ENCODE measurements at places on chromosomes 2 and 18.

DNA sequence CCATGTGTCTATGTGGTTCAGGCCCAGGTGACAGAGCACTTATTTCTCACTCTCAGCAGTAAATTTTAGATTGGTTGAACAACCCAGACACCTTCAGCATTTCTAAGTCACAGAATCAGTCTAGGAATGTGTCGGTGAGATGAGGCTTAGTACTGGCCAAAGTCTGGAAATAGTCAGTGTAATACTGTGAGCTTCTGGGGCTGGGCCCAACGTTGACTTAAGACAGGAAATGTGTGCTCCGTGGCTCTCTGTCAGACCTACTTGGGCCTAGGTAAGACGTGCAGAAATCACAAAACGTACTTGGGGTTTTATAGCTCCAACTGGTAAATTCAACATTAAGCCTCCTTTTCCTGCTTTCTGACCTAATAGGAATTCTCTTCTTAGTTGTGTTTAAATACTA lies 160.3 kb upstream of the COL3A1 start:
- peak; percentile 55 for DNase-seq

DNA sequence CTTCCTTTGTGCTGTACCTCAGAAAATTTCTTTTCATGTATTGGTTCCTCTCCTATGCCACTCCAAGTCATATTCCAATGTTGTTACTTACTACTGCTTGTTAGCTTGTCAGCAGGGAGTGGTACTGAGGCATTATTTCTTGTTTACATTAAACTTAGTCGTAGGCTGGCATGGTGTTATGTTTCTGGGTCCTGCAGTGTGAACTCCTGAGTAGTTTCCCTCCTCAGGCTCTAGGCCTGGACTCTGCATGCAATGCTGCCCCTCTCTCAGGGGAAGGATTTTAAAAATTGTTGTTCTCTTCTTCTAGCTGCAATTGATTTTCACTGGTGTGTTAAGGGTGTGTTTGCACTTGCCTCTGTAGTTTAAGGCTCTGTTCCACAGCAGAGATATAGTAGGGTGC lies 671.6 kb downstream of the PLCL1 start:
- no peak for DNase-seq

GRCh38 chr2:42835577-42836371 lies 43.4 kb upstream of the HAAO start:
- peak; percentile 95 for DNase-seq

GRCh38 chr2:42847596-42848151 lies 55.3 kb upstream of the HAAO start:
- no peak for DNase-seq

Measured in brain microvascular endothelial cell (primary cell).